Stimulated activated CD4-positive, alpha-beta T cell treated with anti-CD3 and anti-CD28 coated beads, Interleukin-4, amount 100 ng/mL, for 4 hours (primary cell): ENCODE measurements at places on chromosomes 1 and 21.

GRCh38 chr1:32886828-32887414, 630 bp downstream of the HPCA start:
- no peak for DNase-seq

- DNase-seq, result peak; percentile 32
These were observed 862 bp upstream of the DIPK1A start for GRCh38 chr1:92961896-92962752.

GRCh38 chr1:38029685-38030511, 16.7 kb downstream of the POU3F1 start:
- peak; percentile 71 for DNase-seq

DNA sequence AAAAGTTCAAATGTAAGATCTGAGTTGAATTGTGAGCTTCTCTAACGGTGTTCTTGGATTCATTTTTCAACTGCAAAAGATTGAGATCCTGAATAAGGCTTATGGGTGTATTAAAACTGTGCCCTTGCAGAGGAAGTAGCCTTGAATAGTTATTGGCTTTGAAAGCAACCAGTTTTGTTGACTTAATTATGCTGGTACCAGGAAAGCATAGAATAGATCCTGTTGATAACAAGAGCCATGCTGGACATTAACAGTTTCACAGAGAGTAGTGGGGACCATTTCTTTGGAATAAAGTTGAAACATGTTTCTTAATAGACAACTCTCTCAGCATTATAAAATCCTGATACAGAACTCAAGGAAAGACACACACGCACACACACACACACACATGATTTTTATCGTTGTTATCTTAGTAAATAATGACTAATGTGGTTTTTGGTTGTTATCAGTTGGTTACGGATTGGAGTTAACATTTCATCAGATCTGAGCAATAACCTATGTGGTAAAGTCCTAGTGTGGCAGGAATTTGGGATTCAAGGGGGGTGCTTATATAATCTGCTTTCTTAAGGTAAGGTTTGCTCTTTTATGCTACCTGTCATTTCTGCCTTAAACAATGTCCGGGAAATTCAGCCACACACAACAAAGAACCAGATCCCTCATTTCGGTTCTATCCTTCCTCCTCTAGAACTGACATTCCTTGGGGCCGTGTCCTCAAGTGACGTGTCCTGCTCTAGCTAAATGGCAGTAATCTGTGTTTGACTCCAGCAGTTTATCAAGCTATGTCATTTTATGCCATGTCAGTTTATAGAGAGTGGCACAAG, 330.9 kb downstream of the CHRM3 start:
- no peak for DNase-seq

- no peak for DNase-seq
These were observed 70.3 kb downstream of the CD46 start for GRCh38 chr1:207822124-207822601.
